ENCODE measurements at places on chromosomes 11 and 22.

GRCh38 chr11:13152736-13153541 lies 124.7 kb upstream of the BMAL1 start:
- DNase-seq: no peak

DNA sequence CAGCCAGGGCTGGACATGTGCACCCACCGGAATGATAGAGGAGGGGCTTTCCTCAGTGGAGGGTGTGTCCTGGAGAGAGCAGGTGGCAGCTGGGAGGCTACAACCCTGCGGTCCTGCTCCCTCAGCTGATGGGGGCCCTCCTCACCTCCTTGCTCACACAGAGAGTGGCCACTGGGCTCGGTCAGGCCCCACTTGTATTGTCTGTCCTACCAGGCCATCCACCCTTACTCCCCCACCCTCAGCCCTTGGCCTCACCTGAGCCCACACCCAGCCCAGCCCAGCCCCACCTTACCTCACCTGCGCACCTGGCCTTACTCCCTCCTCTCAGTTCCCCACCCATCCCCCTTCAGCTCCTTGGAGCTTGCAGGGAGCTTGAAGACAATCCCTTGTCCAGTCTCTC lies 3.1 kb downstream of the TRPM5 start:
- no peak for DNase-seq

- no peak for DNase-seq
Measured at GRCh38 chr11:75147875-75148263, 3.0 kb upstream of the SLCO2B1 start.

DNA sequence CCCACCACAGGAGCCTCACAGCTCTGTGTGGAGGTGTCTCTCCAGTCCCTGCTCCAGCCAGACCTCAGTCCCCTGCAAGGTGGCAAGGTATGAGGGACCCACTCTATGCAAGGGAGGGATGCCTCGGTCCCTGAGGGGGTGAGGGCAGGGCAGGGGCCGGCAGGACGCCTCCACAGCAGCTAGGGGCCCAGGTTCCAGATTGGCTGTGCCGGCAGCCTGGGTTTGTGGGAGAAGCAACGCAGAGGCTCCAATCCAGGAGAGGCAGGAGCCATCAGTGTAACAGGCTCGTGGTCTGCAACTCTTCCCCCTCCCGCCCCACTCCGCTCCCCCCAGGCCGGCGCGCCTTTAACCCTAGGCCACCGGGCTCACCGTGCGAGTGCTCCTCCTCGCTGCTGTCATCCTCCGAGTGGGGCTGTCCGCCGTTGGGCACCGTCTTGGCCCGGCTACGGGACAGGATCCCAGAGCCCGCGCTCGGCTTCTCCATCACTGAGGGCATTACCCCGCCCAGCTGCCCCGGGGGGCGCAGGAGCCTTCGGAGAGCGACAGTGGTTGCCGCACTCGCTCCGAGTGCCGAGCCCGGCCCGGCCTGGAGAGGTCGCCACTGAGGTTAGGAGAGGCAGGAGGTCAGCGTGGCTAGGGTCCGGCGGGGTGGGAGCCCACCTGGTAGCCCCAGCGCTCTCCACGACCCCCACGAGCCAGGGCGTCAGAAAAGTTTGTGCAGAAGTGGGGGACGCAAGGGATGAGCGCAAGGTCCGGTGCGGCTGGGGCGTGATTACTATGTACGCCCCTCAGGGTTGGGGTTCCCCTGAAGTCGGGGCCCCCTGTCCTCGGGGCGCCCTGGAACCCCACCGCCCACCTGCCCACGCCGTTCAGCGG lies 765 bp downstream of the RCOR2 start:
- DNase-seq: no peak

- no peak for DNase-seq
Measured at GRCh38 chr22:17952273-17952801, 72.0 kb downstream of the MICAL3 start.

DNA sequence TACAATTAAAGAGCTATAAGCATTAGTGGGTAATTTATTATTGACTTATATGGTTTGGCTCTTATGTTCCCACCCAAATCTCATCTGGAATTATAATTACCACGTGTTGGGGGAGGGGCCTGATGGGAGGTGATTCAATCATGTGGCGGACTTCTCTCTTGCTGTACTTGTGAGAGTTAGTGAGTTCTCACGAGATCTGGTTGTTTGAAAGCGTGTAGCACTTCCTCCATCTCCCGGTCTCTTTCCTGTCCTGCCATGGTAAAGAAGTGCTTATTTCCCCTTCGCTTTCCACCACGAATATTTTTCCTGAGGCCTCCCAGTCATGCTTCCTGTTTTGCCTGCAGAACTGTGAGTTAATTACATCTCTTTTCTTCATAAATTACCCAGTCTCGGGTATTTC lies 28.1 kb upstream of the CHORDC1 start:
- DNase-seq: peak; percentile 13

- DNase-seq: no peak
Measured at GRCh38 chr11:128548649-128549255, 38.6 kb downstream of the ETS1 start.

GRCh38 chr11:126072801-126073594 lies 10.3 kb upstream of the CDON start:
- no peak for DNase-seq

GRCh38 chr11:71223671-71224660 lies 28.4 kb downstream of the SHANK2 start:
- no peak for DNase-seq

DNA sequence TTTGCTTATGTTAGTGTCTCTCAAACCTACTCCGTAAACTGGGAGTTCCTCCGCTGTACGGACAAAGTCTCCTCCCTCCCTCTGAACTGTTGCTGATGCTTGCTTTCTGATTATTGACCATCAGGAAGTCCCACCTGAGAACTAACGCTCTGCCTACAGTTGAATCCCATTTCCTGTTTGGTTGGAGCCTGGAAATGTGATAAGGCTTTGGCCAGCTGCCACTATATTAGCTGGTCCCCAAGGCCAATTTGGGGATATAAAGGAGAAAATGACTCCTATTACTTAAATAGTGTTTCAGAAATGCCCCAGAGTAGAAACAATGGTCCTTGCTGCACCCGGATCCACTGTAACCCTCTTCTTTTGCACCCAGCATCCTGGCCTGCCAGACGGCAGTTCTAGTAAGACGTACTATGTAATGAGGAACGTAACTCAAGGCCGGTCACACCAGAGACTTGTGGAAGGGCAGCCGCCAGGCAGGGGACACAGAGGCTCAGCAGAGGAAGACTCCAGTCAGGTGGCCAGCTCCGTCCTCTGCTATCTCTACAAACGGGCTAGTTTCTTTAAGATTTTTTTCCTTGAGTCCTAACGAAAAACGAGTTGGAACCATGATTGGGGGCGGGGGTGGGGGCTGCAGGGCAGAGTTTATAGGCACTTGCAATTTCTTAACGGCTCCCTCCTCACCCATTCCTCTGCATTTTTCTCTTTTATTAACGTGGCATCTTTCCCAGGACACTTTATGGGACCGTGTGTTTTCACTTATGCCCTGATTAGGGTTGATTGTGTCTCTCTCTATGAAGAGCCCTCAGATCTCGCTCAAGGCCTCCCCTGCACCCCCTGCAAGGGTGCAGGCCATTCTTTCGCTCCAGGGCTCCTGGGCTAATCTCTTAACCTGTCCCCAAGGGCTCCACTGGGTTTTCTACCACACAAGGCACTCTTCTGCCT lies 72.8 kb upstream of the CDON start:
- no peak for DNase-seq

GRCh38 chr11:84790849-84791427 lies 836.2 kb downstream of the DLG2 start:
- DNase-seq: no peak

Measured in stimulated activated CD4-positive, alpha-beta T cell treated with anti-CD3 and anti-CD28 coated beads, TNF-alpha, amount 100 ng/mL, for 48 hours (primary cell).